Activated CD4-positive, alpha-beta T cell treated with anti-CD3 and anti-CD28 coated beads, Interleukin-2, amount 10 ng/mL, durations not matched to agents 7 days and 5 days (primary cell): ENCODE measurements at places on chromosomes 1 and 21.

GRCh38 chr1:40371707-40372258 is 1.7 kb upstream of the SMAP2 start:
- DNase-seq, result no peak

DNA sequence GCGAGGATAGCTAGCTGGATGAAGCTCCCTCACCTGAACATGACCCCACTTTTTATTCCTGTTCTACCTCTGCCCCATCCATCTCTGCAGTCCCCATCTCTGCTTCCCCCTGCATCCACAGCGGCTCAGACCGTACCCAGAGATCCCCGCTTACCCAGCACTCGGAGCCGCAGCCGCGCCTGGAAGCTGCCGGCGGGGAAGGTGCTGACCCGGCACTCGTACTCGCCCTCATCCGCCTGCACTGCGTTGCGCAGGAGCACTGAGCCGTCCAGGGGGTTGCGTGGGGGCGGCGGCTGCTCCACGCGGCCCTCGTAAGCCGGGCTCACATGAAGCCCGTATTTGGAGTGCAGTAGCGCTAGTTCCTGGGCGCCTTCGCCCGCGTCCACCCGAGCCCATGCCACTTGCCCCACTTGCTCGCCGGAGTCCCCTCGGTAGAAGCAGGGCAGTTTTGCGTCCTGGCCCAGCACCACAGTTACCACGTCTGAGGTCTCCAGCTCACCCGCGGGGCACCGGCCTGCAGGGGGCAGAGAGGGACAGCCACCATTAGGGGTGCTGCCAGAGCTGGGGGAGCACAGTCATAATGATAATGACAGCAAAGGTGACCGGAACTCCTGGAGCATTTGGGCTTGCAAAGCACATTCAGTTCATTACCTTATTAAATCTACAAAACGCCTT is 9.8 kb downstream of the NECTIN4 start:
- no peak for DNase-seq

DNA sequence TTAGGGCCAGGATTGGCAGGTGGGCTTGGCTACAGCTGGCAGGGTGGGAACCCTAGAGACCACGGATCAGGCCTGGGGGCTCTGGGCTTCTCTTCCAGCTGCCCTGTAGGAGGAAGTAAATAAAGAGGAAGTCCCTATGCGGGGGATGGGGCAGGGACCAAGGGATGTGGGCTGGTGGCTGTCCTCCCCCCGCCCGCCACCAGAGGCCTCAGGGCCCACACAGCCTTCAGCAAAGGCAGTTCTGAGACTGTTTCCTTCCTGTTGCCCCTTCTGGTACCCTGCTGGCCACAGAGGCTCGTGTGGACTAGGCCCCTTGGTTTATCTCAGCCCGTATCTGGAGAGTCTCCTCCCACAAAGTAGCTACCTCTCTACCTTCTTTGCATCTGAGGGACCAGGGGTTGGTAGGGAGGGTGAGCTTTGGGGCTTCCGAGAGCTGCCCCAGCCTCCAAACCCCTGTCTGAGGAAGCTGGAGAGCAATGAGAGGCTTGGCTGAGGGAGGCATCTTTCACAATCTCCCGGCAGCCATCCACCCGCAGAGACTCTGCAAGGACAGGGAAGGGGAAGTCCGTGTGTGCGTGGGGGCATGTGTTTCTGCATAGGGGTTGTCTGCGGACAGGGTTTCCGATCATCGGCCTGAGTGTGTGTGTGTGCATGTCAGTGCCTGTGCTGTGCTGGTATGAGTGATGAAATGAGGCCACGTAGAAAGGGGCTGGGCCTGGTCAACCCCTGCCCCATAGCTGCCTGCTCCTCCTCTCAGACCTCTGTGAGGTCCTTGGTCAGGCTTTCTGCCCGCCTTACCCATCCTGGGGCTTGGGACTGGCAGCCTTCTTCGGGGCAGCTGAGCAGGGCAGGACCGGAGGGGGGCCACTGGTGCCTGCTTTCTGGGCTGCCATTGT is 12.5 kb downstream of the RPS6KA1 start:
- peak; percentile 83 for DNase-seq

DNA sequence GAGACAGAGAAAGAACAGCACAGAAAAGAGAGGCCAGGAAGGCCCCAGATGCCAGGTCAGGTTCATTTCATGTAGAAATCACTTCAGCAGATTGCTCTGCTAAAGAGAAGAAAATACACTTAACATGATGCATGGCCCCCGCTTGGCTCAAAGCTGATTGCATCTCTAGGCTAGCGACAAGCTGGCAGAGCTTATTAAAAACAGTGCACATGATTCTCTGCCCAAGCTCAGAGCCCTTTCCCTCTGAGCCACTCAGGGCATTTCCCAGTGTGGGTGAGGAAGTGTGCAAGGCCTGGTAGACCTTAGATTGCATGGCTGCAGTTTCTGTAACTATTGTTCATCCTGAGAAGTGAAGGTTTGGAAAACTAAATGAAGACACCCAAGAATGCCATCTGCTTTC is 3.3 kb upstream of the CAPN9 start:
- no peak for DNase-seq

DNA sequence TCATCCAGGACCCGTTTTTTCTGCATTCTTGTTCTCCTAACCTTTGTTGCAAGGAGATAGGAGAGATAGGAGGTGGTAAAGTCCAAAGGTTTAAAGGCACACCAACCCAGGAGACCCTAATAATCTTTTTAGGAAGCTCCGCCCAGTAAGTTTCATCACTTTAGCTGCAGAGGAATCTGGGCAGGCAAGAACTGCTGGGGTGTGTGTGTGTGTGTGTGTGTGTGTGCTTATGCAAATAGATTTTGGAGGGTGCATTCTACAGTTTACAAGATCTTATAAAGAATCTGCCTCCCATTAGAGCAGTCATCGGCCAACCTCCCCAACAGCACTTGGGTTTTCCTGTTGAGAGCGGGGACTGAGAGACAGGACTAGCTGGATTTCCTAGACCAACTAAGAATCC is 3.9 kb upstream of the IL10 start:
- DNase-seq, result no peak

GRCh38 chr1:60583696-60584095 is 498.7 kb upstream of the NFIA start:
- DNase-seq, result no peak

GRCh38 chr1:247274605-247275256 is 18.9 kb downstream of the VN1R5 start:
- no peak for DNase-seq

DNA sequence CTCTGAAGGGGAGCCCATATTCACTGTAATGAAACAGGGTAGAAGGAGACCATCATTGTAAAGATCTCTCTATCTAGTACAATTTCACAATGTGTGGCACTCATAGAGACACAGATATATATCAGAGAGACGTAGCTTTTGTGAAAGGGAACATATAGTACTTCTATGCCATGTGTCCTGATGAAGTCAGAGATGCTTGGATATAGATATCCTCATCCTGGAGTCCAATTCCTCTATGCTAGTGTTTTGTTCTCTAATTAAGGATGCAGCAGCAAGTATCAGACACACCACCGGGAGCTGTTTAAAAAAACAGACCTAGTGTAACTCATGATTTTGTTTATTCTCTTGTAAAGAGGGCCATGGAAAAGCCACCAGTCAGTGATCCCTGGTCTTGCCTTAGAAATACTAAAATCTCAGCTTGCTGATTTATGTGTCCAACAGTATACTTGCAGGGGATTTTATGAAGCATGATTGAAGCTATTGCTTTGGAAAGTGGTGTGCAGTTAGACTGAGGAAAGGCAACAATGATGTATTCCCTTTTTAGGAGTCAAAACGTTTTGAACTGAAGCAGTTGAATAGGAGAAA is 2.5 kb downstream of the NCAM2 start:
- DNase-seq, result no peak

- DNase-seq, result no peak
These were observed 17.4 kb downstream of the ZZZ3 start for GRCh38 chr1:77664939-77665516.

- no peak for DNase-seq
These were observed 20.2 kb downstream of the SKI start for GRCh38 chr1:2248127-2248826.

DNA sequence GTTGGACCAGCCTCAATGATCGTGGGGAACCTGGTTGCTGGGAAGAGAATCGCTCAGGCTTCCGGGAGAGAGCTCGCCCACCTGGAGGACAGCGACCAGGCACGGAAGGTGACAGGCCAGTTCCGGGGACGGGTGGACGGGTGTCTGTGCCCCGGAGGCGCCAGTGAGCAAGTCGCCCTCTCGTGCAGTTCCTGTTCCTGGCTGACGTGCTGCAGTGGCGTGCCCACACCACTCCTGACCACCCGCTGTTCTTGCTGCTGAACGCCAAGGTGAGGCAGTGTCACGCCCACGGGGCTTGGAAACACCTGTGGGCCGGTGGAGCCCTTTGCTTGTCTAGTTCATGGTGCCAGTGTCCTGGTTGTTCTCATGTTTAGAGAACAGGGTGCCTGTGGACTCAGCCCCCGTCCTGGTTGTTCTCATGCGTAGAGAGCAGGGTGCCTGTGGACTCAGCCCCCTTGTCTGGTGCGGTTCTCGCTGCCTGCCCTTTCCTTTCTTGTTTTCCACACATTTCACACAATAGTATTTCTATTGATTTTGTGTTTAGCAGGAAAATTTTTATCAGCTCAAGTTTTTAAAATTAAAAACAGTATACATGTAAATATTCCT is 53.1 kb downstream of the S100B start:
- DNase-seq, result peak; percentile 33

DNA sequence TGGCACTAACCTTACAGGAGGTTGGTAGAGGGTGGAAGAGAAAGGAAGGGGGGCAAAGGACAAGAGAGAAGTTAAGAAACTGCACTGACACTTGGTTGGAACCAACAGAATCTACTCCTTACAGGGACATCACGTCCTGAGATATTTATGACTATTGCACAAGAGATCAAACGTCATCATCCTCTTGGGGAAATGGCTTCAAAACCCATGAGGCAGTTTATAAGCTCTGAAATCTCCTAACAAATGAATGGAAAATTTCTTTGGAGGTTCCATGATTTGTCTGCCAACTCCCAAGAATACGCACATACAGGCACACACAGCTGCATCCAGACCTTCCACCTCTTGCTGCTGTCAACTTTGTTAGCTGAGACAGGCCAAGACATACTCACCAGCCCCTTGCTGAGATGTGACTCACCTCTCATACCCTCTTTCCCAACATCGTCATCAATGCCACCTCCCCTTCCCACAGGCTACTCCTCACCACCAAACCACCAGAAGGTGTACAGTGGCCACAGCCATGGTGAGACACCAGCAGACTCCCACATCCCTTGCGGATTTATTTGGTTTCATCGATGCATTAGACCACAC is 135.5 kb downstream of the SETD4 start:
- no peak for DNase-seq

DNA sequence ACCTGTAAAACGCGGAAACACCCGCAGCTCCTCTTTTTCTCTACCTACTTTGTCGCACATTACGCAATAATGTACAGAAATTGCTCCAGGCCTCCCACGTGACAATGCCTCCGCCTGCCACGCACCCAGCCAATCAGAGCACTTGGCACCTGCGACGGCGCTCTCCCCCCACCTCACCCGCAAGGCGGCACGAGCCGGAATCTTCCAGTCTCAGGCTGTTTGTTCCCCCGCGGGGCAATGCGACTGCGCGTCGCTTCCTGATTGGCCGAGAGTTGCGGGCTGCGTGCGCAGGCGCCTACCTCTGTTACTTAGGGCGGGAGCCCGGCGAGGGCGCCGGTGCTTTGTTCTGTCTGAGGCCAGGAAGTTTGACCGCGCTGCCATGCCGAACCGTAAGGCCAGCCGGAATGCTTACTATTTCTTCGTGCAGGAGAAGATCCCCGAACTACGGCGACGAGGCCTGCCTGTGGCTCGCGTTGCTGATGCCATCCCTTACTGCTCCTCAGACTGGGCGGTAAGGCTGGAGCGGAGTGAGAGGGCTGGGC is at the start of gene MAEL:
Gene MAEL, plus strand, starts transcription at position 307 of the 542 bp plus-strand sequence. Its CDS starts 73 bp downstream, at position 380.
- DNase-seq, result no peak

- no peak for DNase-seq
These were observed 657 bp upstream of the LIN9 start for GRCh38 chr1:226309398-226310244.

- no peak for DNase-seq
These were observed 96.8 kb upstream of the PALMD start for GRCh38 chr1:99548943-99549605.

DNA sequence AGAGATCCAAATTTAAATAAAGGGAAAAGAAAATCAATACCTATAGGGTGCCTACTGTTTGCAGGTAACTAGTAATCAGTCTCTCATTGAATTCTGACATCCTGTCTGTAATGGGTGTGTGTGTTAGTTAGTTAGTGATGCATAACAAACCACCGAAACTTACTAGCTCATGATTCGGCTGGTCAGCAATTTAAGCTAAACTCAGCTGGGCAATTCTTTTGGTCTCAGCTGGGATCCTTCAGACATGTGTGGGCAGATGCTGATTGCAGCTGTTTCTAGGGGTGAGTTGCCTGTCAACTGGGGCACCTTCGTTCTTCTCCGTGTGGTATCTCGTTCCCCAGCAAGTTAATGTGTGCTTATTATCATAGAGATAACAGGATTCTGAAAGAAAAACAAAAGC is 40.2 kb upstream of the ZNF124 start:
- no peak for DNase-seq

- DNase-seq, result no peak
These were observed 1.0 kb downstream of the CDKN2C start for GRCh38 chr1:50970931-50971582.

DNA sequence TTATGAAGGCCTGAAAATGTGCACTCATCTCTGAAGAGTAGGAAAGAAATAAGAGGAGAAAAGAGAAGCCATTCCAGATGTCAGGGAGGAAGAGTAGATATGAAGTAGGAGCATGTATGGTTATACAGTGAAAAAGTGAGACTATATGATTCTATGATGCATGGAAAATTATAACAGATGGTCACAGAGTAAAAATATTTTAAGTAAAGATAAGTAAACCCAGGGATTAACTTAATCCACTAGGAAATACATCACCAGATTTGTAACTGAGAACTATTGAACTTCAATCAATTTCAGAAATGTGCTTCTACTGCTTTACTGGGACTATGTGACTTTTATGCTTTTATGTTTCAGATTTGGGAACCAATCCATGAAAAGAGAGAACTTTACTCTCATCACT is at the start of gene OR10J1:
Gene OR10J1, plus strand, starts transcription at position 301 of the 400 bp plus-strand sequence. Its CDS starts 70 bp downstream, at position 371.
- DNase-seq, result no peak

GRCh38 chr1:169129109-169129784 is 22.8 kb downstream of the ATP1B1 start:
- DNase-seq, result no peak

GRCh38 chr1:44326024-44326701 is 28.9 kb downstream of the ERI3 start:
- no peak for DNase-seq
